ENCODE measurements at places on chromosomes 11 and 22. TPM values are rescaled to one million over a fixed set of nuclear protein-coding genes. Genes with fewer than 3 reads are reported as not detected.

DNA sequence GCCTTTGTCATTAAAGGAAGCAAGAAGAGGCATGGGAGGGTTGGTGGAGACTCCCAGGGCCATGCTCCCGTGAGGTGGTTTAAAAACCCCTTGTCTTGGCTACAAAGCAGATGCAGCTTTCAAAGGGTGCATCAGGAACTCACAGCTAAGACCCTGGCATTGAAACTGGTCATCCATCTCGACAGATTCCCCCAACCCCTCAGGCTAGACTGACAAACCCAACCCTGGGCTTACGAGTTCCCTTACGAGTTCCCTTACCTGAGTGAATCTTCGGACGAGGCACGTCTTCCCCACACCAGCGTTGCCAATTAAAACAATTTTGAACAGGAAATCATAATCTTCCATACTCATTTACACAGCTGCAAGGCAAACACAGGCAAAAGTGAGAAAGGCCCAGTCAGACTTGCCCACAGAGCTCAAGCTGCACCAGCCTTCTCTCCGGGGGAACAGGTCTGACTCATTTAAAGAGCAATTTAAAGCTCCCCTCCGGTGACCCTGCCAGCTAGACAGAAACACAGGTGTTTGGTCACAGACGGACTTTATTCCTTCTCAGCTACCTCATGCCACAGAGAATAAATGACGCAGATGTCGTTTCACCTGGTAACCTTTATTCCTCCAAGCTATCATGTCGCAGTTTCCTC is 74.6 kb downstream of the RAB30 start:
- no peak for DNase-seq

DNA sequence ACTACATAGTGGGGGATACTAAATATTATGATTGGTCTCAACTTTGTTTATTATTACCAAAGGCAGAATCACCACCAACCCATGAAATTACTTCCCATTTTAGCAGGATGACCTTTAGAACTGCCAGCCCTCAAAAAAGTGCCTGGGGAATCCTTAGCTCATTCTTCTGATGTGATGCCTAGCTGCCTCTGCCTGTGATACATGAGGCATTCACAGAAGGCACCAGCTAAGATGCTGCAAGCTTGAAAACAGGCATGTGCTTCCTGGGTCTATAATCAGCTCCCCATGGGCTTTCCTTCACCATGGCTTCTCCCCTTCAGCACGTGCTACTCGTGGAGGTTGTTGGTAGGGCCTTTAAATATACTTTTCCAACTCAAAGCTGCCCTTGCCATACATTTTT is 50.4 kb upstream of the ARHGAP20 start:
- no peak for DNase-seq

GRCh38 chr22:23113847-23114720 is 27.7 kb downstream of the RSPH14 start:
- DNase-seq: no peak

DNA sequence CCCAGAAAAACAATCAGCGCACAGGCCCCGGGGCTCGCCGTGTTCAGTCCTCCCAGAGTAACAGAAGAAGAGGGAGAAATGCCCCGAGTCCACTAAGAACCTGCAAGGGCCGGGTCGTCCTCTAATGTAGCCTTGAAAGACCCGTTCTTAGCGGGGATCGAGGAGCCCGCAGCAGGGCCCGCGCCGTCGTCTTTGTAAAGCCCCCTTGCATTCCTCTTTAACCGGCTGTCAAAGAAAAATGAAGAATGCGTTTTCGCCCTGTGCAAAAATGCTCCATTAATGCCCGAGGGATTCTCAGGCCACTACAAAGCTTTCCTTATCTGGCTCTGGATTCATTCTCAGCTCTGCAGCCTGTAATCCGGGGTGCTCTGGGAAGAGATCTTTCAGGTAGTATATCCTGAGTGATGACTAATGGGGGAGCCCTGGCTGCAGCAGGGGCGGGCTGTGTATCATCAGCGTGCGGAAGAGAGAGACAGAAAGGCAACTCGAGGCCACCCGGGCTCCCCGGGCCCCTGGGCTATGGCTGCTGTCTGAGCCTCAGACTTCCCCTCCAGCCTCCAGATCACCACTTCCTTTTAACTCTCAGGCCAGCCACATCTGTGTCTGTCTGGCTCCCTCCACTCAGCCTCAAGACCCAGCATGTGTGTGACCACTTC is 78.2 kb downstream of the FBLN1 start:
- DNase-seq: no peak

DNA sequence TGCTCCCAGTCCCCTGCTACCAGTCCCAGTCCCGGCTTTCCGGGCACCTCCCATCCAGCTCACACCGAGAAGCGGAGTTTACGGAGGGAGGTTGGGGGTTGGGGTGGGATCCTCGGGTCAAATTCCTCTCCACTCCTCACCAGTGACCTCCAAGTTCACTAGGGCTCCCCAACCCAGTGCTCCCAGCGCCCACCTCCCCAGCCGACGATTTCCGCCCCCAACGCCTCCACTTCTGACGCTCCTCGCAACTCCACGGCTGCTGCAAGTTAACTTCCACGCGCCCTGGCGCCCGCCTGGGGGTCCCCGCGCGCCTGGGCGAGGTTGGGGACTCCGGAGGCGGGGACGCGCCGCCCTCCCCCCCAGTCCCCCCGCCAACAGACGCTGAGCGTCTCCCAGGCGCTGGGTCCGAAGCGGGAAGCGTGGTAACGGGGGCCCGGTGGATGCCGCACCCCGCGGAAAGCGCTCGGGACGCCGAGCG is 526 bp downstream of the TPST2 start:
- peak; percentile 62 for DNase-seq

- DNase-seq: no peak
Measured at GRCh38 chr11:101881586-101881985, 33.2 kb upstream of the CEP126 start.

- DNase-seq: no peak
Measured at GRCh38 chr11:3802011-3802790, 4.8 kb upstream of the NUP98 start.

DNA sequence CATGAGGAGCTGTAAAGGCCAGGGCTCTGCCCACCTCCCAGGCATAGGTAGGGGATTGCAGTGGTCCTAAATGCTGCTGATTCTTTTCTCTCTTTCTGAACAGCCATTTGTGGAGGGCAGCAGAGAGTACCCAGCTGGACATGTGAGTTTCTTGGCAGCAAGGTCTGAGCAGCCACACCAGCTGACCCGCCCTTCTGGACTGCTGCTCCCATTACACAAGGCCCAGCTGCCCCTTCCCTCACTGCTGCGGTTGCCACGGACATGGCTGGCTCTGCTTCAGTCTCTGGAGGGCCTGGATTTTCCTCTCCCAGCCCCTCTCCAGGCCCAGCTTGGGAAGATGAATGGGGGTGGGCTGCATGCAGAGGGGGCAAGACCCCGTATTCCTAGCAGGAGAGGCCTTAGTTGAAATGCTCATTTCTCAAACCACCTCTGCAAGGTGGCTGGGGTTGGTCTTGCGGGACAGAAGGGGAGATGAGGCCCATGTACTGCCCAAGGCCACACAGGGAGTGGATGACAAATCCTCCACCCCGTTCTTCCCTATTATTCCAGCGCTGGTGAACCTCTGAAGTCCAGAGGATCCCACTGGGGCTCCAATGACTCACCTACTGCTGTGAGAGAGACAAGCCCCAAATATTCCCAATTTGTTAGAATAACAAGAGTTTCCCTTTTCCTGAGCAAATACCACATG is 4.6 kb downstream of the LGALS12 start:
- DNase-seq: peak; percentile 31

DNA sequence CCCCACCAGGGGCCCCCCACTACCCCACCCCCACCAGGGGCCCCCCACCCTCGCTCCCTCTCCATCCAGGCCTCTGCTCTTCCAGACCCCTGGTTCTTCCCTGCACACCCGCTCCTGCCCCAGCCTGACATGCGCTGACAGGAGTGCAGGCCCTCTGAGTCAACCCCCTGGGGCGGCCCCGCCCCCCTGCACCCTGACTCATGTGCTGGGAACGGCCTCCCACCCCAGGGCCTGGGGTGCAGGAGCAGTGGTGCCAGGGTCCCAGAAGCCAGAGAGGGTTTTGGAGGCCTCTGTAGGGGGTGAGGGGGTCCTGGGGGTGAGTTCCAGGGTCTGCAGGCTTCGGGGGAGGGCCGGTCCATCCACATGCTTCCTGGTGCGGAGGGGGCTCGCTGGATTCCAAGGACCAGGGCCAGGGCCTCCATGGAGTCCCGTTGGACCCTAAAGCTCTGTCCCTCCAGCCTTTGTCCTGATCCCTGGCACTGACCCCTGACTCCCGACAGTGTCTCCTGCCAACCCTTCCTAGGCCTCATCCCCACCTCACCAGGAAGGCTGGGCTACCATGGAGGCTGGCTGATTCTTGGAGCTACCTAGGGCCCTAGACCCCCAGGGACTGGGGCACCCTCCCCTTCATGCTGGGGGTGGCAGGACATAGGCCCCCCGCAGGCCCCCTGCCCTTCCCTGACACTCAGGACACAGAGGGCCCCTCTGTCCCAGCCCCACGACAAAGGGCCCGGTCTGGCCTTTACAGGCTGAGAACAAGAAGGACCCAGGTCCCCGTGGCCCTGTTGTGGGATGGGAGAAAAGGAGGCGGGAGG is 583 bp upstream of the PKP3 start:
- no peak for DNase-seq

DNA sequence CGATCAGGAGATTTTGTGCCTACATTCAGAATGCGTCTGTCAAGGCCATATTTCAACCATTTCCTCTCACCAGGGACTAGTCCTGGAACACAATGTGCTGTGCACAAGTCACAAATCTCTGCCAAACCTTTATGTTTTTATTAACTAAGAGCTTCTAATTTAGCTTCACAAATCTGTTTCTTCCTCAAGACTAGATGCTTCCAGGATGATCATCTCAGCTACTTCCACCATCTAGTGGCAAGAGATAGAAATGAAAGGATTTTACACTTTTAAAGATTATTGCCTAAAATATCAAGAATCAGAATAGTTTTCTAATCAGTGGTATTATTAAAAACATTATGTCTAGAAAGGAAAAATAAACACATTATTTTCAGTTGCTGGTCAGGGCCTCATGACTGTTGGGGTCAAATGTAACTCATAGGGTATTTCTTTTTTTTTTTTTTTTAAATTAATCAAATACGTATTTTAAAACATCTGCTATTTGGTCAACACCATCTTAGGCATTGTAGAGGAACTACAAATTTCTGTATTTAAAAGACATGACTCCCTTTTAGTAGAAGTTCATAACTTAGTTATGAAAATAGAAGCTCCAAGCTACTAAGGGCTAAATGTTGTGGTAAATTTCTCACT is 1102.6 kb downstream of the DLG2 start:
- DNase-seq: no peak

DNA sequence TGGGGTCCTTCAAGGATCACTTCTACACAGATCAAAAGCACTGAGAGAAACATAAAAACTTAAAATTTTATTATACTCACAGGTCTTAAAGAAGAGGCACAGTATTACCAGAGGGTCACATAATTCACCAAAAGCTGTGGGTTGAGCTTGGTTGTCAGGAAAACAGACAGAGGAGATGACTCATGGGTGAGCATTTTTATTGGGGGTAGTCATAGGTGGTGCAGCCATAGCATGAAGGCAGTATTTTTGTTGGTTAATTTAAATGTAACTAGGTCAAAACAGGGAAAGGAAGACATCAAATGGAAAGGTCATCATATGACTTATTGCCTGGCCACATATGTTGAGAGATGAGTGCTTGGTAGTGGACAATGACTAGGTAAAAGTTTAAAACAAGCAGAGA is 24.2 kb downstream of the OR5B17 start:
- no peak for DNase-seq

DNA sequence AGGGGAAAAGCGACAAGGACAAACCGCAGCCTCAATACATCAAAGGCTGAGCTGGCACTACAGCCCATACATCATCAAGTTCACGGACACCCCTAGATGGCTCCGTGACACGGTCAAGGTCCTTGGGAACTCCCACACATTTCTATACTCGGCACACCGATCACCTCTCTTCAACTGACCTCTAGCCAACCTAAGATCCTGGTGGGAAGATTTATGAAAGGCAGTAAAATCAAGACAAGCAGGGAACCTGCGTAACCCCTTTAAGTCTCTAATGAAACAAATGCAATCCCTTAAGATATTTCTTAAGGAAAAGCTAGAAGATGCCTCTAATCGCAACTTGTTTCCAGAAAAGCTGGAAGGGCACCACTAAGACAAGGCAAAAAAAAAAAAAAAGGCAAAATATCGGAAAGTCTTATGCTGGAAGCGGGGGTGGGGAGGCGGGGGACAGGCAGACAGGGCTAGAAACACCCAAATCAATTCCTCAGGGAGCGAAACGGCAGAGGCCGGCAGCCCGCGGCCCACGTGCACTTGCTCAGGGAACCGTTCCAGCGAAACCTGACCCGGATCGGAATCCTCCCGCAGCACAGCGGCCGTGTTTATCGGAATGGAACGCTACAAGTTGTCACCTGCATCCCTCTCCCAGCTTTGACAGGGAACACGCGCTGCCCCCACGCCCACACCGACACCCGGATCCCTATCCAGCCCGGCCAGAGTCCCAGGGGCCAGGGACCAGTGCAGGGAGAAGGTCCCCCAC is 1.4 kb downstream of the ARHGAP20 start:
- peak; percentile 82 for DNase-seq

- DNase-seq: no peak
Measured at GRCh38 chr11:14095882-14096281, 133.4 kb downstream of the SPON1 start.

GRCh38 chr11:8871171-8871775 is 39.7 kb upstream of the AKIP1 start:
- DNase-seq: peak; percentile 60

- no peak for DNase-seq
Measured at GRCh38 chr11:7613394-7613720, 59.9 kb downstream of the CYB5R2 start.

DNA sequence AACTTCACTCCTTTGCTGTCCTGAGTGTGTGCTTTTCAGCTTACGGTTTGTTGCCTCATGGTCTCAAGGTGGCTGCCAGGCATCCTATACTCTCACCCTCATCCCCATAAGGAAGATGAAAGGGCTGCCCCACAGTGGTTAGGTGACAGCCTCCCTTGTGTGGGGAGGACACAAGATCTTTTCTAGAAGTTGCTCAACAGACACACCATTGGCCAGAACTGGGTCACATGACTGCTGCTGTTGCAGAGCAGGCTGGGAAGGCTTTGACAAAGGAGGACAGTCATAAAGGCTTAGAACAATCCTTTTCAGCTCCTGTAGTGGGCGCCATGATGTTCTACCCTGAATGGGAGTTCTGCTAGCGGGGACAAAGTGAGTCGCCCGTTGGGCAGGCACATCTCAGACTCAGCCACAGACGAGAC is 69.7 kb upstream of the RASD2 start:
- DNase-seq: no peak

GRCh38 chr11:502288-503178 is 4.5 kb downstream of the RNH1 start:
- peak; percentile 37 for DNase-seq

GRCh38 chr22:44033694-44034093 is 9.6 kb downstream of the PARVB start:
- no peak for DNase-seq

GLYAT gene
- total RNA-seq: not detected

PTPN5 gene
- total RNA-seq: 0.29 TPM

C2CD3 gene
- 34.8 TPM for total RNA-seq

ANO9 gene
- not detected for total RNA-seq

KRTAP5-1 gene
- not detected for total RNA-seq
